ENCODE measurements at places on chromosomes 13 and 19.
A peak's percentile ranks its signal among the peaks of the same experiment; 100 is the strongest.

DNA sequence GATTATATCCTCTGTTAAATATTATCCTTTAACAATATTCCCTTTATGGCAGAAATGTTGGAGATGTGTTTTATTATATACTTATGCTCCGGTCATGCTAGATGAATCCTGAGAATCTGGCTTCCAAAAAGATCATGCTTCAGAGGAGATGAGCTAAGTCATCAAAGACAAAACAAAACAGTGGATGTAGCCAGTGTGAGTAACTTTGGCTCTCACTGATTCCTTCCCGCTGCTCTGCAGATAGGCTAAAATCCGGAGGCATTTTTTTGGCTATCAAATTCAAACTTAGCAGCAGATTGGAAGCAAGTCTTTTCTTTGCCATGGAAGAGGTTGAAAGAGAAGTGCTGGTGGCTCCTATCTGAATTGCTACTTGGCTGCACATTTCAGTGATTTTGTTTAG, 295.9 kb downstream of the GPC6 start:
- DNase-seq: no peak

DNA sequence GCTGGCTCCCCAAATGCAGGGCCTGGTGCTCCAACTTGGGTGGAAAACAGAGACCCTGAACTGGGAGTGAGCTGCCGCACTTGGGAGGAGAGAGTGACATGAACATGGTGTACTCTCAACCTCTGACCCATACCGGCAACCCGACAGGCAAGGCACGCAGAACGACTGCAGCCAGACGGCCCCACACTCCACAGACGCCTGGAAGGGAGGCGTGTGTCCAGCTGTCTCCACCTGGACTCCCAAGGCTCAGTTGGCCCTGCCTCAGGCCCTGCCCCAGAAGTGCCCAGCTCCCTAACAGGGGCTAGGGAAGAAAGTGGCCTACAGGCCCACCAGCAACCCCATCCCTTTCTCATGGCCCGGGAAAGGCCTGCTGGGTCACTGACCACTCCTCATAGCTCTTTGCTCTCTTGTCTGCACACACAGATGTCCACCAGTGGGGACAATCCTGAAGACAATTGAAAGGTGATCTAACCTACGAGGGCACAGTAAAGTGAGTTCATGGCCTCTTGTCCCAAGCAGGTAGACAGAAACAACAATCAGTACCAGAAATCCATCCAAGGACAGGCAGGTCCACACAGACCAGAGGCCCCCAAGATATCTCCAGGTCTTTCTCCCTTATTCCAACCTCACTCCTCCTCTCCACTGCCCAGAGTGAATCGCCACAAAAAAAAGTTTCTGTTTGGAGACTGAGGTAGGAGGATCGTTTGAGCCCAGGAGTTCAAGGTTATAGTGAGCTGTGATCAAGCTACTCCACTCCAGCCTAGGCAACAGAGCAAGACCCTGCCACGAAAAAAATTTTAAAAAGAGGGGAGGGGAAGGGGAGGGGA, 28.2 kb downstream of the ELL start:
- DNase-seq: no peak

- peak; percentile 78 for DNase-seq
Measured at GRCh38 chr19:57406516-57407123, 4.3 kb upstream of the ZNF17 start.

DNA sequence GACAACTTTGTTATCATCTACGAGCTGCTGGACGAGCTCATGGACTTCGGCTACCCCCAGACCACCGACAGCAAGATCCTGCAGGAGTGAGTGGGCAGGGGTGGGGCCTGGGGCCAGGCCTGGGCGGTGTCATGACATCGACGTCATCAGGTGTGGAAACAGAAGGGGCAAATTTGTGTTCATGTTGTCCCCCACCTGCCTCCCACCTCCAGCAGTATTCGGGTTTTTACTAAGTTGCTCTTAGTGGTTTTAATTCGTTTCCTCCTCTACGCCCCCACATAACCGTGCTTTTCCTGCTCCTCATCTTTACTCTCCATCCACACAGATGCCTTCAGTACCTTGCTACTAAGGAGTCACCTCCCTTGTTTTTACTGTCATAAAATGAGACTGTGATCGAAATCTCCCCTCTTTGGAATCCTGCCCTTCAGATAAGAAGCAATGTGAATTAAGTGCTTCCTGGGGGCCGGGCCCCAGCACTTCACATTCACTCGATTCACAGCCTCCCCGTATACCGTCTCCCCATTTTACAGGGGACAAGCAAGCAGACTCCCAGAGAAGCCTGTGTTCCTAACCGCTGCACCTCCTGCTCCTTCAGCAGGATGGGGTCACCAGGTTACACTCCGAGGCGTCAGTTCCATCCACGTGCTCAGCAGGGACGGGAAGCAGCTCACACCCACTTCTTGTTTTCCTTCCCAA, 10.5 kb downstream of the AP1M1 start:
- no peak for DNase-seq

- peak; percentile 93 for DNase-seq
Measured at GRCh38 chr13:114128624-114129522, 3.5 kb downstream of the RASA3 start.

- DNase-seq: no peak
Measured at GRCh38 chr19:11338569-11339253, 746 bp downstream of the RAB3D start.
